CD4-positive, alpha-beta T cell (primary cell): ENCODE measurements at places on chromosomes 1 and 21.
A peak's percentile ranks its signal among the peaks of the same experiment; 100 is the strongest.

GRCh38 chr1:162855461-162856150, 5.4 kb downstream of the CCDC190 start:
- DNase-seq = no peak
- no peaks in the 10 kb centered on the region for H3K27me3 ChIP-seq
- H3K36me3 ChIP-seq = no peaks in the 10 kb centered on the region
- no peaks in the 10 kb centered on the region for H3K4me1 ChIP-seq

GRCh38 chr1:64950284-64950809, 16.0 kb downstream of the JAK1 start:
- DNase-seq = no peak
- H3K27ac ChIP-seq = no peak overlapping the region
- no peaks in the 10 kb centered on the region for H3K27me3 ChIP-seq
- peaks cover 54% of the 10 kb centered on the region for H3K4me1 ChIP-seq

DNA sequence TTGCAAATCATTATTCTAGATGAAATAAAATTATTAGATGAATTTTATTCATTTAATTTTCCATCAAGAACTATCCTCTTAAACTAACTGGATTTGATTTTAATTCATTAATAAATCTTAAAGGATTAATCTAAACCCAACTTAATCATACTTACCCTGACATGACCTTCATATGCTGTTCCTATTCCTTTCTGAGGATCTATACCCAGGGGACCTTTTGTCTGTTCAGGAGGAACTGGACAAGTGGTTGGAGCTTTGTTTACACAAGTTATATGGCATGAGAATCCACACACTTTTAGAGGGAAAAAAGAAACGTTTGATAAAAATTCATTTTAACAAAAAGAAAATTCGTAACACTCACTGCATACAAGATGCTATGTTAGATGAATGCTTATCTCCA, 95.2 kb downstream of the COQ8A start:
- H3K4me3 ChIP-seq = no peak overlapping the region
- no peak overlapping the region for H3K27ac ChIP-seq
- H3K36me3 ChIP-seq = no peaks in the 10 kb centered on the region
- no peaks in the 10 kb centered on the region for H3K4me1 ChIP-seq
- DNase-seq = no peak

DNA sequence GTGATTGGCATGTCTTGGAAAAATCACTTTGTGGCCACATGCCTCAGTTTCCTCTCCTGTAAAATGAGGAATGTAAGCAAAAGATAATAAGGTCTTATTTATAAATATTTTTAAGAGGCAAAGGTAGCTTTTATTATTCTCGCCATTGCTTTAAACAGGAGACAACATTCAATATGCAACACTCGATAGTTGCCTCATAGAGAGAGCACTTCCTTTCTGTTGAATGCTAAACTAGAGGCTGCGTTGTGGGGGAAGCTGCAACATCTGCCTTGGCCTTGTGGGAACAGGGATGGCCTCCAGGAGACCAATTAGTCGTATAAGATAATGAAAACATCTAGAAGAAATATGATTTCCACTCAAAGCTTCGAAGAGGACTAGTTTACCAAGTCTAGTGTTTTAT, 3.5 kb downstream of the OSCP1 start:
- no peak overlapping the region for H3K4me3 ChIP-seq
- peaks cover 15% of the 10 kb centered on the region for H3K4me1 ChIP-seq
- H3K27ac ChIP-seq = no peak overlapping the region
- no peak for DNase-seq

DNA sequence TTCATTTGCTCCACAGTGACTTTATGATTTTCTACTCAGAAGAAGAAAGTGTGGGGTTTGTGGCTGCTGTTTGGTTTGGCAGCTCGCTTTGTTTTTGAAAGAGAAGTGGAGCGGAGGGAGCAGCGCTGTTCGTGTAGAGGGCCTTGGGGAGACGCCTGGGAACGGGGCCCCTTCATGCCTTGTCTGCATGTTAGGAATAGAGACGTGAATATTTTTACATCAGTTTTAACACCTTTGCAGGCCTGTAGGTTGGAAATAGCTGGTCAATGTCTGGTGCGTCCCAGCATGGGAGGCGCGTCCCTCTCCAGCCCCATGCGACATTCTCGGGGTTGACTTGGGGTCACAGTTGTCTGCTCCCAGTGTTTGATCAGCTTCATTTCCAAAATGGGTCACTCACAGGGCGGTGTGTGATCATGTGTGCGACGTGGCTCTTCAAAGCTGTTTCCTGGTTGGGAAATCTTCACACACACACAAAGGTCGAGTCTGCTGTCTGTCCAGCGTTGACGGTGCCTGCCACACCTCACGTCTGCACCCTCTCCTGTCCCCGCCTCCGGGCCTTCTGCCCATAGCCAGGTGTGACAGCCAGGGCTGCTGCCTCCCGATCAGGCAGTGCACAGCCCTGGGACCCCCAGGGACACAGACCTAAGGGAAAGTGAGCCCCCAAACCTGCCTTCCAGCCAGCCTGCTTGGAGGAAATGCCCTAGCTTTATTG, 149.2 kb downstream of the PSMG1 start:
- no peak overlapping the region for H3K4me3 ChIP-seq
- no peaks in the 10 kb centered on the region for H3K27me3 ChIP-seq
- H3K36me3 ChIP-seq = no peaks in the 10 kb centered on the region
- DNase-seq = no peak

- no peak overlapping the region for H3K4me3 ChIP-seq
- H3K36me3 ChIP-seq = peaks cover 4% of the 10 kb centered on the region
- no peak for DNase-seq
These were observed 123.6 kb downstream of the PEX14 start for GRCh38 chr1:10598389-10598702.

- H3K4me3 ChIP-seq = no peak overlapping the region
- no peaks in the 10 kb centered on the region for H3K27me3 ChIP-seq
- DNase-seq = no peak
- H3K27ac ChIP-seq = no peak overlapping the region
- H3K4me1 ChIP-seq = peaks cover 40% of the 10 kb centered on the region
- peaks cover 69% of the 10 kb centered on the region for H3K36me3 ChIP-seq
These were observed 87.3 kb downstream of the JAK1 start for GRCh38 chr1:64878931-64879611.

DNA sequence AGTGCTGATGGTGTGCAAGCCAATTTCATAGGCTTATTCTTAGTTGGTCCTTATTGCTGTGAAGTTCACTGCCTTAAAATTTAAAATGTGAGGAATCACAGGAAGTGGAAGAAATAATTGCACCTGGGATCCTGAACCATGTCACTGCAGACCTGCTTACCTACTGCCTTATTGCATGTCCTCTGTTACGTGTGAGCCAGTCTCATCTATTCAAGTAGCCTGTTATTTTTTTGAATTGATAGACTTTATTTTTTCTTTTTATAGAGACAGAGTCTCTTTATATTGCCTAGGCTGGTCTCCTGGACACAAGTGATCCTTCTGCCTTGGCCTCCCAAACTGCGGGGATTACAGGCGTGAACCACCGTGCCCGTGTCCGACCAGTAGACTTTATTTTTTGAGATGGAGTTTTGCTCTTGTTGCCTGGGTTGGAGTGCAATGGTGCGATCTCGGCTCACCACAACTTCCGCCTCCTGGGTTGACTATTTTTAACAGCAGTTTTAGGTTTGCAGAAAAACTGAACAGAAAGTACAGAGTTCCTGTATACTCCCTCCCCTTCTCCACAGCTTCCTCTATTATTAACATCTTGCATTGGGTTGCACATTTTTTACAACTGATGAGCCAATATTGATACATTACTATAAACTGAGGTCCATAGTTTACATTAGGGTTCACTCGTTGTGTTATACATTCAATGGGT, 14.0 kb upstream of the DISC1 start:
- H3K36me3 ChIP-seq = no peaks in the 10 kb centered on the region
- peak; percentile 38 for DNase-seq
- H3K4me3 ChIP-seq = peak overlapping the region; percentile 35
- peak overlapping the region; percentile 39 for H3K27ac ChIP-seq
- H3K4me1 ChIP-seq = peaks cover 43% of the 10 kb centered on the region

DNA sequence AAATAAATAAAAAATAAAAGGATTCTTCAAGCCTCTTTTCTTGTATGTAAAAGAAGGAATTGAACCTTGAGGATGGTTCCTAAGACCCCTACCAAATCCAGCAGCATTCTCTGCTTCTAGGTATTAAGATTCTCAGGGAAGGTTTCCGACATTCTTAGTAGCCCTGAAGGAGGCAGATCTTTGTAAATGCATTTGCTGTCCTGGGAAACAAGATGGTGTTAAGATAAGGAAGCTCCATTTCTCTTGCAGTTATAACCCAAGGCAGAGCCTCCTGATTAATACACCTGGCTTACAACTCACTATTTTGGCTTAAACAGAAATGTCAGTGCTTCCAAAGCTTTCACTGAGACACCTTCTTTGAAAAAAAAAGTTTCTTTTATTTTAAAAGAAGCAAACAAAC, 393.8 kb downstream of the DISC1 start:
- H3K27me3 ChIP-seq = no peaks in the 10 kb centered on the region
- H3K27ac ChIP-seq = no peak overlapping the region
- no peak overlapping the region for H3K4me3 ChIP-seq

GRCh38 chr1:115679141-115679611, 37.4 kb downstream of the VANGL1 start:
- no peaks in the 10 kb centered on the region for H3K36me3 ChIP-seq
- H3K4me3 ChIP-seq = no peak overlapping the region
- H3K27me3 ChIP-seq = no peaks in the 10 kb centered on the region

DNA sequence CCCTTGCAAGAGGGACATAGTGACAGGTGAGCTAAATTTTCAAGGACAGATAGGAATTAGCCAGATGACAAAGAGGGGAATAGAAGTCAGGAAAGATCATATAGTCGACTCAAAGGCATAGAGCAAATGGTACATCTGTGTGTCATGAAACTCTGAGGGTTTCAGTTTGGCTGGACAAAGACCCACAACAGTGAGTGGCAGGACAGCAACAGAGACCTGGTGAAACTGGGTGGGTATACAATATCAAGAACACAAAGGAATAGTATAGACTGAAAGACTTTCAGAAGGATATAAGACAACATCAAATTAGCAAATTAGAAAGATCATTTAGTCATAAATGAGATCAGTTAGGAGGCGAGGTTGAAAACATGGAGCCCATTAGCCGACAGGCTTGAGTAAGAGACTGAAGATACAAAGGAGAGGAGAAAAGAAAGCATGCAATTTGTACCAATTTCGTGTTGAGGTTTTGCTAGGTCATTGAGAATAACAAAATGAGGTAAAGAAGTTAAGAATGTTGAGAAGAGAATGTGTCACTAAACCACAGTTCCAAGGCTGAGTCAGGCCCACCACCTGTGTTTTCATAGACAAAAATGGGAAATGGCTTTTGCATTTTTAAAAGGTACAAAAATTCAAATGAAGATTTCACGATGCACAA, 213.8 kb downstream of the HHIPL2 start:
- no peaks in the 10 kb centered on the region for H3K36me3 ChIP-seq
- H3K27me3 ChIP-seq = no peaks in the 10 kb centered on the region
- H3K4me1 ChIP-seq = no peaks in the 10 kb centered on the region
- DNase-seq = no peak
- no peak overlapping the region for H3K4me3 ChIP-seq

DNA sequence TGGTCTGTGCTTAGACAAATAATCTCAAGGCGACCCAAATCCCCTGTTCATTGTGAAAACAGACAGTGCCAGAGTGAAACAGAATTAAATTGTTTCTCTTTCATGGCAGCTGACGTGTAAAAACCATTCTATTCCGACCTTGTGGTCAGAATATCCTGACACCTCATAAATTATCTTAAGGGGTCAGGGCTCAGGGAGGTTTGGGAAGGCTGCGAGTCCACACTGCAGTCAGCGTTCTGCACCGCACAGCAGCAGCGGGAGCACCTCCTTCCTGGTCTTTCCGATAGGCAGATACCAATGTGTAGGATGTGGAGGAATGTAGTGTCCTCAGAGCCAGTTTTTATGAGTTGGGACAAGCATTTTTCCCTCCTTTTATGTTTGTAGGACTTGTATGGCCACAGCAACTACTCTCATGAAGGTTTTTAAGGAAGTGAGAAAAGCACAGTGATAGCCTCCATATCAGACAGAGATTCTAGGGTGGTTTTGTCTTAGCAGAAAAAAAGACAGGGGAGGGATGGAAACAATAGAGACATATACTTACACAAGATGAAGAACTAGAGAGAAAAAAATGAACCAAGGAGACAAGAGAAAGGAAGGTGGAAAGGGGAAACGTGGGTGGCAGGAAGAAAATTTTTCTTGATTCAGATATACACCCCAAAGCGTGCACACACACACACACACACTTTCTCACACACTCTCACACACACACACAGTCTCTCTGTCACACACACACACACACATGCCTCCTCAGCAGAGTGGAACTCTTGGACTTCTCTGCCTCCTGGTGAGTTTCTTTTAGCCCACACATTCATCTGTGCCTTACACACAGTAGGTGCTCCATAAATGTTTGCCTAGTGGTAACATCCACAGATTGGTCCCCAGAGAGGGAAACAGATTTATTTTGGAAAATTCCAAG, 68.6 kb downstream of the NTMT2 start:
- H3K36me3 ChIP-seq = no peaks in the 10 kb centered on the region
- H3K4me3 ChIP-seq = no peak overlapping the region
- no peak overlapping the region for H3K27ac ChIP-seq
- no peaks in the 10 kb centered on the region for H3K4me1 ChIP-seq
- DNase-seq = no peak

DNA sequence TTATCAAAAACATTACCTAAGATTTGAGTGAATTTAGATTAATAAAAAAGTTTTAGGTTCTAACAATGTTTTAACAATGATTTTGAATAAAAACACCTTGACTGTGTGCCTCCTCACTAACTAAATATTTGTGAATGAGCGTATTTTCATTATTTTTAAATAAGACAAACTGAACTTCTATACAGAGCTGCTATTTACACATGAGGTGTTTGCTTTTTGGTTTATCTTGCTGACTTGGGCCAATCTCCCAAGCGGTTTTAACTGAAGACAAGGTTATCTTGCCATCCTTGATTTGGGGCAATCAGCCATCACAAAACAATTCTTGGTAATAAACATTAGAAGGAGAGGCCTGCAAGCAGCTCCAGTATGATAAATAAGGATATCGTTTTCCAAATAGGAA, 108.2 kb upstream of the NRIP1 start:
- no peak overlapping the region for H3K27ac ChIP-seq
- no peak for DNase-seq
- H3K4me1 ChIP-seq = no peaks in the 10 kb centered on the region
- H3K27me3 ChIP-seq = no peaks in the 10 kb centered on the region
- H3K4me3 ChIP-seq = no peak overlapping the region

DNA sequence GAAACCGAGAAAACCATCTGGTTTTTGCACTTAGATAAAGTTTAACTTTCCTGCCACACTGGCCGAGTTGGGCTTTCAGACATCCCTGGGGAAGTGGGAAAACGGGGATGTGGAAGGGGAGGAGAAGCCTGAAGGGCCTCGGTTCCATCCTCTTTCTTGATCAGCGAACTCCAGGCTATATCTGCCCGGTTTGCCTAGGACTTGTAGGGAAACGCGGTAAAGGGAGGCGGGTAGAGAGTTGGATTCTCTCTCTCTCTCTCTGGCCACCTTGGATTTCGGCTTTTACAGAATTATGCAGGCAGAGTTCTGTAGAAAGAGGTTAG, 4.6 kb upstream of the LHX8 start:
- H3K36me3 ChIP-seq = no peaks in the 10 kb centered on the region
- H3K4me3 ChIP-seq = no peak overlapping the region
- H3K4me1 ChIP-seq = no peaks in the 10 kb centered on the region
- no peak for DNase-seq
- peaks cover 99% of the 10 kb centered on the region for H3K27me3 ChIP-seq
